D341Med (cell line): ENCODE measurements at places on chromosomes 12 and 14.

- DNase-seq, result no peak
These were observed 13.5 kb downstream of the TBX3 start for GRCh38 chr12:114670291-114670980.

- DNase-seq, result no peak
These were observed 269.0 kb downstream of the NOVA1 start for GRCh38 chr14:26328791-26329190.

- no peak for DNase-seq
These were observed 625.5 kb downstream of the DIO2 start for GRCh38 chr14:79585845-79586244.

DNA sequence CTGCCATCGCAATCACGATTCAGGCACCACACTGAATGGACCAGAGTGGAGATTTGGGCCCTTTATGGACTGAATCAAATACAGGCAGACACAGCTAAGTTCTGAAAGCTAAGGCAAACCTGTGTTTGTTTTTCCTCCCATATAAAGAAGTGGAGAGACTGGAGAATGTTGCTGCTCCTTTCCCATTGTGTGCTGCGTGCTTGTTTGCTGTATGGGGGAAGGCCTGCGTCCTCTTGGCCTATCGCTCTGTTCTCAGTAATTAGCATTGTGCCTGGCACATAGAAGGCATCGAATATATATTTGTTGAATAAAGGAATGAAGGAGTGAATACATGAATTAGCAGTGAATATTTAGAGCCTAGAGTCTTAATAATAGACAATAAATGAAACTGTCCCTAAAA, 12.4 kb downstream of the ST8SIA1 start:
- no peak for DNase-seq

GRCh38 chr14:49868720-49869114, 16.1 kb upstream of the NEMF start:
- no peak for DNase-seq

GRCh38 chr12:6324936-6325750, 14.7 kb downstream of the PLEKHG6 start:
- no peak for DNase-seq

DNA sequence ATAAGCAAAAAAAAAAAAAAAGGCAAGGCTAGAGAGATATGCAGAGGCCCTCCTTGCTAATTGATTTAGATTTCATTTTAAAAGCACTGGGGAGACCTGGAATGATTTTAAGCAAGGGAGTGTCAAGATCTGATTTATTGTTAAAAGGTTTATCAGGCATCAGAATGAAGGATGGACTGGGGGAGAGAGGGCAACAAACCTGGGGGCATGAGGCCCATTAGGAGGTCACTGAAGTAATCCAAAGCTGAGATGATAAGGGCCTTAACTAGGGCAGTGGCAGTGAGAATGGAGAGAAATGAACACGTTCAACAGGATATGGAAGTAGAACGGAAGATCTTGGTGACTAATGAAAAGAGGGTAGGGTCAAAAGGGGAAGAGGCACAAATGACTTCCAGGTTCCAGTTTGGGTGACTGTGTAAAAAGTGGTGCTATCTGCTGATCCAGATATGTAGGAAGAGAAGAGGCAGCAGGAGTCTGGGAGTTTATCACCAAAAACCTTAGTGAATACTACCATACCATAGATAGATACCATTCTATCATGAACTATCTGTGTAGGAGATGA, 24.0 kb downstream of the KITLG start:
- DNase-seq, result no peak

GRCh38 chr12:46470975-46471374, 98.4 kb upstream of the SLC38A2 start:
- DNase-seq, result no peak

- DNase-seq, result peak; percentile 26
These were observed 41.7 kb downstream of the TRAFD1 start for GRCh38 chr12:112167031-112167461.

- DNase-seq, result no peak
These were observed 311.6 kb upstream of the DIO3 start for GRCh38 chr14:101249676-101250036.

DNA sequence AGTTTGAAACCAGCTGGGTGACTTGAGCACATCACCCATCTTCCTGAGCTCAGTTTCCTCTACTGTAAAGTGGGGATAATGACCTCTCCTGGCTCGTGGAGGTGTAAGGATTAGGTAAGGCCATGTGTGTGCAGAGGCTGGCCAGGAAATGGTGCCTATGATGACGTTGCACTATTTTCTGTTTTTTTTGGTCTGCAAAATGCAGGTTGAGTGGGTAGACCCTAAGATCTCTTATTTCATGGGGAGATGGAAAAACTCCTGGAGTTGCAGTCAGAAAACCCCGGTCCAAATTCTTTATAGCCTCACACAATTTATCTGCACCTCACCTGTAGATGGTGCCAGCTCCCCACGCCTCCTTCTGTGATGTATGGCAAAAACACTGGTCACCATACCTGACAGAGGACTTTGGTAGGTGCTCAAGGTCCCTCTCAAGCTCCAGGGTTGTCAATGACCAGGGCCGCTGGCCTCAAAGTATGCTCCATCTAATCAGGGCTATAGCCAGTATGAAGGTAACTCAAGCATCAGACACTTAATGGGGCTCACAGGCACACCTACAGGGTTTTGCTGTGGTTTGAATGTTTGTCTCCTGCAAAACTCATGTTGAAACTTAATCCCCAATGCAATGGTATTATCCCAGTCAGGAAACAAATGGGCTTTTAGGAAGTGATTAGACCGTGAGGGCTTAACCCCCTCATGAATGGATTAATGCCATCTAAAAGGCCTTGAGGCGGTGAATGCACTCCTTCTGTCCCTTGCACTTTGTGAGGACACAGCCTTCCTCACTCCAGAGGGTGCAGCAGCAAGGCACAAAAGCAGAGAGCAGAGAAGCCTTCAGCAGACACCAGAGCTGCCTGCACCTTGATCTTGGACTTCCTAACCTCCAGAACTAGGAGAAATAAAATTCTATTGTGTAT, 17.6 kb downstream of the C14orf132 start:
- peak; percentile 65 for DNase-seq

DNA sequence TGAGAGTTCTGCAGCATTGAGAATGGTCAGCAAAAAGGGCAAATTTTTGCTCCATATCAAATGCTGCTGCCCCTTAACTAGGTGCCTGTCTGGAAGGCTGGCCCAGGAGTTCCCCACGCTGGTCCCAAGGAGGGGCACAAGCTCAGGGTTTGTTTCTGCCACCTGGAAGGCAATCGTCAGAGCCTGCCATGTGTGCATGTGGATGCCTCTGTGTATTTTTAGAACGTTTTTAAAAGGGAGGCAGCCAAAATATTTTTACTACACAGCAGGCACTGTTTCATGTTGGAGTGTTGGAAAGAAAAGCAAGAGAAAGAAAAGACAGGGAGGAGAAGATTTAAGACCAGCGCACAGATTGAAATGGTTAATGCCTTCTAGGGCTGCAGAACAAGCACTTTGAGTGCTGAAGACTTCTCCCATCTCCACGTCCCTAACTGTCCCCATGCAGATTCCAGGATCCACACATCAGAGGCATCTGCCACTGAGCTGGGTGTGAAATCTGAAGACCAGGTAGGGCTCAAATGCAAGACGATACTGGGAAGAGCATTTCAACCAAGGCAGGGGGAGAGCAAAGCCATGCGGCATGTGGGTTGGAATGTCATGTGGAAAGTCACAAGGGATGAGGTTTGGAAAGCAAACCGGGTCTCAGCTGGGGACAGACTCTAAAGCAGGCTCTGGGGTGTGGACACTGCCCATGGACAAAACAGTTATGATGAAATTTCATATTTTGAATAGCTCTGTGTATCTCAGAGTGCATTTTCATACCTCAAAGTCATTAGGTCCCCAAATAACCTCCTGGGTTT, 557.2 kb downstream of the BCL11B start:
- no peak for DNase-seq

DNA sequence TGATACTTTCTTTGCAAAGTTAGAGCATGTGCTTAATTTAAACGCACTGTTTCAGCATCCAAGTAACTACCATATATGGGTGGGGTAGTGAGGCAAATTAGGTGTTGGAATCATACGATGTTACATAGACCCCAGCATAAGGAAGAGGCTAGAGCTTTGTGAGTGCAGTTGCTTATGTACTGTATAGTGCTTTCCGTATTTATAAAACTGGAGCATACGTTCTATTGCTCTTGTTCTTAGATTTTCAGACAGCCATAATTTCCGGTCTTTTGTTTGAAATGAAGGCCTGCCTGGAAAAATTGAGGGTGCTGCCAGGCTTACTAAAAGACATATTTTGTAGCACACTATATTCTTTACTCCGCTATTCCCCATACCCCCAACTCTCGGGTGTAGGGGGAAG, 335.7 kb downstream of the FOXG1 start:
- no peak for DNase-seq

GRCh38 chr12:59452259-59452658, 143.6 kb upstream of the SLC16A7 start:
- no peak for DNase-seq

- DNase-seq, result no peak
These were observed 101.5 kb downstream of the RPAP3 start for GRCh38 chr12:47604221-47604873.

- DNase-seq, result no peak
These were observed 8.4 kb upstream of the PIANP start for GRCh38 chr12:6708960-6709394.

GRCh38 chr12:9264546-9264945, 56.4 kb upstream of the PZP start:
- no peak for DNase-seq

DNA sequence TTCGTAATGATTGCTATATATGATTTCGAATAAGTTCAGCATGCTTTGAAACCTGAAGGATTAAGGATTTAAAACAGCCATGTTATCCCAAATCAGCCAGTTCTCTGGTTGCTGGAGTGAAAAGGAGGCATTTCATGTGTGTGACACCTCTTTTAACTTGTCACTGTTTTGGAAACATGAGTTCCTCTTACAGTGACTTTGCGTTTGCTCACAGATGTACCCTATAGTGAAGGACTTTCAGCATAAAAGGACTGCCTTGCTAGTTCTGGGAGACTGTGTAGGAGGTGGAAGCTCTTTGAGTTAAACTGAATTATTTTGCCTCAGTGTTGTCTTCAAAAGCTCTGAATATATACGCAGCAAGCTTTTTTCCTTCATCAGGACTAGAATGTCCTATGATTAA, 7.6 kb downstream of the RNASE11 start:
- no peak for DNase-seq
